ENCODE measurements at places on chromosomes 4 and X.

- no peak for DNase-seq
Measured at GRCh38 chrX:97787849-97788248, 904.1 kb downstream of the RPA4 start.

DNA sequence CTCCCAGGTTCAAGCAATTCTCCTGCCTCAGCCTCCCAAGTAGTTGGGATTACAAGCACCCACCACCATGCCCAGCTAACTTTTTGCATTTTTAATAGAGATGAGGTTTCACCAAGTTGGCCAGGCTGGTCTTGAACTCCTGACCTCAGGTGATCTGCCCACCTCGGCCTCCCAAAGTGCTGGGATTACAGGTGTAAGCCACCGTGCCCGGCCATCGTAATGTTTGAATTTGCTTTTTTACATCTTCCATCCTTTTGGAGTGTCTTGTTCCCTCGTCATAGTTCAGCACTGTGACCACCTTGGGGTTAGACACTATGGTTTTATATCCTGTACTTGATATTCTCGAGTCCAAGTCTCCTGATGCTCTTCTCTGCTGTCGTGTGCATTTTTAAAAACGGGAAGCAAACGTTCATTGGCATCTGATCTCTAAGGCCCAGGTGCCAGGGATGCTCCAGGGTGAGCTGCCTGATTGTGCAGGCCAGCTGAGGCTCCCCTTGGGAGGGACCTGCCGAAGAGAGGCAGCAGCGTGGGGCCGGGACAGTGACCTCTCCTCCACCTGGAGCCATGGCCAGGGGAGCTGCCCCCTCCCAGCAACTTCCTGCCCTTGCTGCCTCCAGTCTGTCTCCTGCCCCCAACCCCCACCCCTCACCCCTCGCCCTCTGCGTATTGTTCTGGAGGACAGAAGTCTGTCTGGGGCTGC, 16.7 kb downstream of the DGKQ start:
- DNase-seq, result peak; percentile 69

DNA sequence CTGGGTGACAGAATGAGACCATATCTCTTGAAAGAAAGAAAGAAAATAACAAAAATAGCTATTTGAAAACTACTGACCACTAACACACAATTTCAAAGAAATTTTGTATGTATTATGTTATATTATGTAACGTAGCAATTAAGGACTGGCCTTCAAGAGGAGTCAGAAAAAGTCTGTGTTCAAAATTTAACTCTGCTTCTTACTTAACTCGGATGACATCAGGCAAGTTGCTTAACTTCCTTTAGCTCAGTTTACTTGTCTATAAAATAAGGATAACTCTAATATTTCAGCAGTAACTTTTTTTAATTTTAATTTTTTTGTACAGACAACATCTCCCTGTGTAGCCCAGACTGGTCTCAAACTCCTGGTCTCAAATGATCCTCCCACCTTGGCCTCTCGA, 14.6 kb upstream of the PRSS12 start:
- no peak for DNase-seq

DNA sequence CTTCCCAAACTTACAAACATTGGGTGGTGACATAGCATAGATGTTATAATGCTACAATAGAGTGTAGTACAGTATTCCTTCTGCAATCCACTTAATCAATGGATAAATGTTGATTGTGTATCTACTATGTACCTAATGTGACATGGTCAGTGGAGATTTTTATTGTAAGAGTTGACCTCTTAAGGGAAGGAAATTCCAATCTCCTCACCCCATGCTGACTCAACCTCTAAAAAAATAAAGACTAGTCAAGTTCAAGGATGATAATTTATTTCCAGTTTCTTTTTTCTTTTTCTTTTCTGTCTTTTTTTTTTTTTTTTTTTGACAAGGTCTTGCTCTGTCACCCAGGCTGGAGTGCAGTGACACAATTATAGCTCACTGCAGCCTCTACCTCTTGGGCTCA, 206.5 kb upstream of the STS start:
- DNase-seq, result no peak

- no peak for DNase-seq
Measured at GRCh38 chr4:155639704-155640523, 26.7 kb upstream of the GUCY1A1 start.

GRCh38 chrX:16993791-16994318, 47.4 kb downstream of the REPS2 start:
- DNase-seq, result no peak

GRCh38 chr4:39390603-39391002, 16.1 kb upstream of the KLB start:
- DNase-seq, result no peak
